ENCODE measurements at places on chromosomes 2 and 18.
A peak's percentile ranks its signal among the peaks of the same experiment; 100 is the strongest.

DNA sequence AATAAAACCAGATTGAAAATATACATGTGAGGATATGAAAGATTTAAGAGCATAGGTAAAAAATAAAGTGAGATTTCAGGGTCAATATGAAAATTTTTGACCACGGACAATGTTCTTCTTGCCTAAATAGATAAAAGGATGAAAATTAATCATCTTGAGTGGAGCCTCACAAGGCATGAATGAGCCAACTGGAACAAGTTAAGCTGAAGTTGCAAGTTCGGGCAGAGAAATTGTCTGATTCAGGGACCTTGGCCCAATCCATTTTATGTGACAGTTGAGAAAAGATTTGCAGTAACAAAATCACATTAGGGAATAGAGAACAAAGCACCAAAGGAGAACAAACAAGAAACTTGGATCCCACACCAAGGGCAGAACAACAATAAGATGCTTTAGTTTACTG is 305.3 kb downstream of the TMX3 start:
- no peak for DNase-seq

DNA sequence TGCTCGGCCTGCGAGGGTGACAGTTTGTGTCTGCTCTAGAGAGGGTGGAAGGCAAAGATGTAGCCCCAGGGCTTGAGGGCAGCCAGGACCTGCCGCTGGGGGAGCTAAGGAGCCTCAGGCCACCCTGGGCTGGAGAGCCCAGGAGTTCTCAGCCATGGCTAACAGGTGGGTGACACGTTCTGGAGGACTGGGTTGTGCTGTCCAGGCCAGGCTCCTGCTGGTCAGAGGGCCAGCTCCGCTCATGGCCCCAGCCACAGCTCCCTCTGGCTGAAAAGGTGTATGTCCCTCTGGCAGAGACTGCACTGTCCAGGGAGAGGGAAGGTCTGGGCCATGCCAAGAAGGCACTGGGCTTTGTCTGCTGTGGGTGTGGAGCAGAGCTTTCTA is 19.2 kb downstream of the TMEM185B start:
- DNase-seq: no peak

GRCh38 chr18:78737006-78737915 is 242.4 kb upstream of the SALL3 start:
- no peak for DNase-seq

- DNase-seq: peak; percentile 2
Observed at GRCh38 chr2:30708491-30709290, 98.6 kb downstream of the CAPN13 start.

GRCh38 chr2:105403783-105404698 is 5.2 kb upstream of the FHL2 start:
- DNase-seq: no peak

DNA sequence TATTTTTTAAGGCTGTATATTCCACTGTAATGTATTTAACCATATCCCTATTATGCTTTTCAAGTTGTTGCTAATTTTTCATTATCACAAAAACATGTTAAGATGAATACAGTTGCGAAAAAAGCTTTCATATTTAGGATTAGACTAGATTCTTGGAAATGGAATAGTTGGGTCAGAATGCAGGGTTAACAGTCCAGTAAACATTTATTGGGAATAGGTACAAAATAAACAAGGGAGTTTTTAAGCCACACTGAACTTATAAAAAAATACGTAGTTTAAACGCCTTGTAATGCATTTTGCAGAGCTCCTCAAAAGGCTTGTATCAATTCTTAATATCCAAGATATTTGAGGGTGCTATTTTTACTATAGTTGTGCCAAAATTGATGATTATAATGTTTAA is 35.6 kb downstream of the RPE start:
- no peak for DNase-seq

DNA sequence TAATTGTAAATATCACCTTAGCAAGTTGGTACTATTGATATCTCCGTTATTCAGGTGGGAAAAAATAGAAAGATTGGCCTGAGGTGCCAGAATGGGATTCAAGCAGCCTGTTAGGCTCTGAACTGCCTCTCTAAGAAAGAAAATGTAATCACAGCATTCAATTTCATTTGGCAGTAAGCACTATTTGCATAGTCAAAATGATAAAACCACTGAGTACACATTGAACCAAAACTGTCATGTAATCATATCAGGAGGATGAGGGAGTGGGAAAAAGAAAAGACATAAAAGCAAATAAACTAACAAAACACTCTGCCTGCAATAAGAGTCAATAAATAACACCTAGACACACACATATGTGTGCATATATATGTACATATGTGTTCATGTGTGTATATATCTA is 103.9 kb upstream of the TACR1 start:
- no peak for DNase-seq

DNA sequence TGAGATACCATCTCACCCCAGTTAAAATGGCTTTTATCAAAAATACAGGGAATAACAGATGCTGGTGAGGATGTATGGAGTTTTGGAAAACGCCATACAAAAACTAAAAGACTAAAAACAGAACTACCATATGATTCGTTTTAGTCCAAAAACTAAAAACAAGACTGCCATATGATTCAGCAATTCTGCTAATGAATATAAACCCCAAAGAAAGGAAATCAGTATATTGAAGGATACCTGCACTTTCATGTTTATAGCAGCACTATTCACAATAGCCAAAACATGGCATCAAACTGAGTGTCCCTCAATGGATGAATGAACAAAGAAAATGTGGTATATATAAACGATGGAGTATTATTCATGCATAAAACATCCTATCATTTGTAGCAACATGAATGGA is 224.4 kb upstream of the MC4R start:
- DNase-seq: no peak

DNA sequence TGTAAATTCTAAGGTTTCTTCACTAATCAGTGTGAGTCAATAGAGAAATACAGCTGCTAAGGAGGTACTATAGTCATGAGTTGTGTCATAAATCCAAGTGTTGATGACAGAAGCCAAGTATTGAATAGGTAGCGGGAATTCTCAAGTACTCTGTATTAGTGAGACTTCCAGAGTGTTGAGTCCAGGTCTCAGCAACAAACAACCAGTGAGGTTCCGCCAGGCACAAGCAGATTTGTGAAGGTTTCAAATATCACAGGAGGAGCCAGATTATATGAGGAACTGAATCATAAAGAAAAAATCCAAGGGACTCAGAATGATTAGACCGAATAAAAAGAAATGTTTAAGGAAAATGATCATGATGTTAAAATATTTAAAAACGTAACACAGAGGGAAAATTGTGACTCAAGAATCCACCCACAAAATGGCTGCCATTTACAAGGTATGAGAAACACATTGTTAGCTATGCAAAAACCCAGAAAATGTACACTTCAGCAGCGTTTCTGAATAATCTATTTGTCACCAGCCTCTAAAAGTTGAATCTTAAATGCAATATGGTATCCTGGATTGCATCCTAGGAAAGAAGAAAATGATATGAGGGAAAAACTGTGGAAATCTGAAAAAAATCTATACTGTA is 27.3 kb upstream of the EVA1A start:
- no peak for DNase-seq

DNA sequence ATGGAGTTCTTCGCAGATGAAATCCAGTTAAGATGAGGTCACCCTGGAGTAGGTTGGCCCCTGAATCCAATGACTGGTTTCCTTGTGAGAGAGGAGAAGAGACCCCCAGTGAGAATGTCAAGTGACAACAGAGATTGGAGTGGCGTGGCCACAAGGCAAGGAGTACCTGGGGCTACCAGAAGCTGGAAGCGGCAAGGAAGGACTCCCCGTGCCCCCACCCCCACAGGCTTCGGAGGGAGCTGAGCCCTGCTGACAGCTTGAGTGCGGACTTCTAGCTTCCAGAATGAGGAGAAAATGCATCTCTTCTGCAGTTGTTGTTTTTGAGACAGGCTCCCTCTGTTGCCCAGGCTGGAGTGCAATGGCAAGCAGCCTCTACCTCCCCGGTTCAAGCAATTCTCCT is 78.0 kb upstream of the HPCAL1 start:
- DNase-seq: no peak

DNA sequence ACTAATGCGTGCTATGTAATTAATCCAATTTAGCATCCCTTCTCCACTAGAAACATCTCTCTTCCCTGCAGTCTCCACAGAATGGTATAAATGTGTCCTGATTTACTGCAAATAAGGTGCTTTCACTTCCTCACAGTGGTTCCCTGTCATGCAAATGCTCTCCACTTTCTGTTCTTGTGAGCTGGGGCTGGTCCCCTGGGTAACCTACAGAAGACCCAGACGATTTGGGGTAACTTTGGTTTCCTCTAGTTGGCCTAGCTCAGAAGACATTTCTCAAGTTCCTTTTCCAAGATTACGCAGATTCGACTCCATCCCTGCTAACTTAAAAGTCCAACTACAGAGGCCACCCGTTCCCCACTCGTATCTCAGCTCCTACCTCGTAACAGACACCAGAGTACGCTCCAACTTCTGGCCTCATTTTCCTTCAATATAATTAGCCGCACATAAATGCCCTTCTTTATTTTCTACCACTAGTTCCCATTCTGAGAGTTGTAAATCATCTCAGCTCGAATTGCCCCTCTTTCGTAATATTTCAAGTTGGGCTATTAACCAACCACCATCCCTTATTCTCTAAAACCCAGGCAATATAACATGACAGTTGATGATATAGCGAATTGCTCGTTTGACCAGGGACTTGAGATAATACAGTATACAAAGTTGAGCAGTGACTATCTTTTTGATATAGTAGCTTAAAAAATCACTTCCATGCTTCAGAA is 28.8 kb upstream of the NEDD4L start:
- DNase-seq: no peak

DNA sequence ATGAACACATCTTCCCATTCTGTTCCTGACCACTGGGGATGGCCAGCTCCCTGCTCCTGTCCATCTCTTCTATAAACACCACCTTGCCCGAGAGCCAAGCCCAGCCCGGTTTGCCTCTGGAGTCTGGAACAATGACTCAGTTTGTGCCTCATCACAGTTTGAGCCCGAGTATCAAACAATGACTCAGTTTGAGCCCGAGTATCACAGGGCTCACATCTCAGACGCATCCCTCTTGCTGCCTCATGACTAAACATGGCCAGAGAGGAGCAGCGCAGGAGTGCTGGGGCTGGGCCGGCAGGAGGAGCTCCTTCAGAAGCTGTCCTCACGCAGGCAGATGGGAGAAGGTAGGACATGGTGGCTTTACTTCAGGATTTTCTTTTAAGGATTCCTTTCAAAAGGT is 68.7 kb downstream of the PXDN start:
- DNase-seq: no peak

DNA sequence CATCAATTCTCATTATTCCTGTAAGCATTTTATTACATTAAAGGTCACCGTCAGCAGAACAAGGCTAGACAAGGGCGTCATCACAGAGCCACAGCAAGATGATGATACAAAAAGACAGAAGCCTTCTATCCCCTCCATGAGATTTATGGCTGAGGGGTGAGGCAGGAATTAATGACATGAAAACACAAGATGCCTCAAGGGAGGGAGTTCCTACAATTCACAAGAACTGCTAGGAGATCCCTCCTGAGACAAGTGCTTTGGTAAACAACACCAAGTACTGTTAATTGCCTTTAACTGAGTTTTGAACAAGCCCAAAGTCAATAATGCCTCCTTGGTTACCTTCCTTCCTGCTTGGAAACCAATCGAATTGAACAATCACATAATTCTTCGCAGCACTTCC is 14.1 kb downstream of the ADD2 start:
- no peak for DNase-seq

GRCh38 chr2:239968717-239969116 is 56.4 kb downstream of the NDUFA10 start:
- DNase-seq: no peak

- no peak for DNase-seq
Observed at GRCh38 chr2:43462866-43463641, 132.8 kb downstream of the THADA start.

DNA sequence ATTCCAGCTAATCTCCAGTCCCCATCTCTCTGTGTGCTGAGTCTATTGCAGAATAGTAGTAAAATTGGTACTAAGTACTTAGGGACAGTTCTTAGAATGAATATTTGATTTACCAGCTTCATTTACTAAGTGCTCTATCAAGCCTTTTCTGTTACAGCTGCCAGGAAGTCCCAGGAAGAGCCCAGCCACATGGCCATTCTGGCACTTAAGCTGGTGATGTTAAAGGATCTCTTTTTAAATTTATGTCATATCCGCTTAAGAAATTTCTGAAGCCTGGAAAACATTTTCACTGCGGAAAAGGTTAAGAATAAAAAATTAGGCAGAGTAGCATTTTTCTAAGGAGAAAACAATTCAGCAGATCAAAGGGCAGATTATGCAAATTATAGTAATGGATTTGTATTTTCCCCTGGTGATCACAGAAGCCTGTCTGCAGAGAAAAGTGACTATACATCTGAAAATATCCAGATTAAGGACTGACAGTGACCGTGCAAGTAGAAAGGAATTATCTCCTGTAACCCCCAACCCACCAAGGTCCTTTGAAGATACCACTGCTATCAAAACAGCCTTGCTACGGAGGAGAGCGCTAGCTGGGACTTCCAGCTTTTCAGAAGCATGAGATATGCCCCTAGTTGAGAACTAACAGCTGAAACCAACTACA is 260.8 kb downstream of the SH3BP4 start:
- DNase-seq: no peak

DNA sequence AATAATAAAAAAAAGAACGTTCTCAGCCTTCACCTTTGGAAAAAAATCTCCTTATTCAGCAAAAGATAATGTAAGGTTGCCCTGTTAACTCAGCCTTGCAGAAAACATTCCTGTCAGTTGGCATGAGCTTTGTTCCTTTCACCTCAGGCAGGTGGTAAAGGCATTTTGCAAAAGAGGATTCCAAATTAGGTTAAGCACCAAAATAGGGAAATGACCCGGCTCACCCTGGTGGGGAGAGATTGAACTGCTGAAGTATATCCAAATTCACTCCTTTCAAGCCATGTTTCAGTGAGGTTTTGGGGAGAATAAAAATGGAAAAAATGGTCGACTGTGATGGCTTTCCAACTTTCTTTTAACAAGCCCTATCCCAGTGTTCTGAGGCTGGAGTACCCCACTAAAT is 1988.8 kb upstream of the PIK3C3 start:
- no peak for DNase-seq

DNA sequence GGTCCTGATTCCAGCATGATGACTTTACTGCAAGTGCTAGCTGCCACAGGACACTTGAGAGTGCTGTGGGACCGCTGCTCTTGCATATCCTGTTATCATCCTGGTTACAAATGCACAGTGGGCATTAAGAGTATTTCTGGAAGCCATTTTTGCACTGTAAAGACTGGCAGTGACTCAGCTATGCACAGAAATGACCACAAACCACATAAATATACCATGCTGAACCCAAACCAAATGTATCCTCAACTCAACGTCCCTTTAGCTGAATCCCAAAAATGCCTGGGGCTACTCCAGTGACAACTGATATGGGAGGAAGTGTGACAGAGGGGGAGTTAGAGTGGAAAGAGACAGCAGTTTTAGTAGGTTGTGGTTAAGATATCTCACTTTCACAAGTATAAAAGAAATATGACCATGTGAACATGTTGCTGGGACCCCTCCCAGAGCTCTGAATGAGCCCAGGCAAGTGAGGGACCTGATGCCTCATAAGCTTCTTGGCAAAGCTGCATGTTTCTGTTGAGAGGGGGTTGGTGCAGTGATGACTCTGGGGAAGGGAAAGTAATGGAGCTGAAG is 37.3 kb downstream of the RHBDD1 start:
- DNase-seq: peak; percentile 51

GRCh38 chr2:209380293-209380692 is 43.6 kb upstream of the MAP2 start:
- DNase-seq: no peak

GRCh38 chr2:3238951-3239841 is 138.4 kb downstream of the EIPR1 start:
- no peak for DNase-seq

- DNase-seq: no peak
Observed at GRCh38 chr2:30716123-30716900, 90.9 kb downstream of the CAPN13 start.

GRCh38 chr2:201262718-201263117 is 2.4 kb downstream of the CASP8 start:
- no peak for DNase-seq
